Activated T-helper 1 cell treated with anti-CD3 and anti-CD28 coated beads, Interleukin-12 subunit alpha, Interleukin-12 subunit beta, Interleukin-2, Interleukin-4 antibody, amounts not matched to agents 30 ng/mL and 10 ng/mL and 1 ng/mL, durations not matched to agents 14 hours and 24 hours and 36 hours (primary cell): ENCODE measurements at places on chromosomes 6 and 20.

DNA sequence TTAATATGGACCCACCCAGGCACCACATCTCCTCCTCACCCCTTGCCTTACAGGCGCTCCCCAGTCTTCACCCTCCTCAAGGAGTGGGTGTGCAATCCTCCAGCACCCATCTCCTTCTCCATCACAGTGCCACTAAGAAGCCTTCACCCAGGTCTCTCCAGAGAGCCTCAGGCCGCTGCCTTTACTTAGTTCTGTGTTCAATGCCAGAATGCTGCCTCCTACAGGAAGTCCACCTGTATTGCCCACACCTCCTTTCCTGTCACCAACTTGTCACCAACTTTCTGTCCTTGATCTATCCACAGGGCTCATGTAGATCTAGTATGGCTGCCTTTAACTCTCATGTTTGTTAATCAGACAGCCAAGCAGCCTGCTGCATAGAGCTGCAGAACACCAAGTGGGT lies 586 bp upstream of the LST1 start:
- no peak for DNase-seq

DNA sequence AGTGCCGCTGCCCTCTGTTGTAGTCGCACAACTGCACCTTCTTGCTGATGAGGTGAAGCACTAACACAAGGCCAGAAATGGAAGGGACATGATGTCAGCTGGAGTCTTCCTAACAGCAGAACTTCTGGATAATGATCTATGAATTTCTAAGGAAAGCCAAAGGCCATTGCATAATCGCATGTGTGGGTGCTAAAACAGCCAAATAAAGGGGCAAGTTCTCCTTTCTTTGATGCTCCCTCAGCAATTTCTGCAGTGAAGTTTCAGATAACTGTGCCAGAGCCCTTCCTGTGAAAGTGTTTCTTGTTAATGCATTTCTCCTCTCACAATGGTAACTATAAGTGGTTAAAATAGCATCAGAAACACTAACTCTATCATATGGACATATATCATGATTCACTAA lies 8.0 kb upstream of the F13A1 start:
- no peak for DNase-seq

- no peak for DNase-seq
Measured at GRCh38 chr6:142412658-142413057, 110.9 kb downstream of the ADGRG6 start.

DNA sequence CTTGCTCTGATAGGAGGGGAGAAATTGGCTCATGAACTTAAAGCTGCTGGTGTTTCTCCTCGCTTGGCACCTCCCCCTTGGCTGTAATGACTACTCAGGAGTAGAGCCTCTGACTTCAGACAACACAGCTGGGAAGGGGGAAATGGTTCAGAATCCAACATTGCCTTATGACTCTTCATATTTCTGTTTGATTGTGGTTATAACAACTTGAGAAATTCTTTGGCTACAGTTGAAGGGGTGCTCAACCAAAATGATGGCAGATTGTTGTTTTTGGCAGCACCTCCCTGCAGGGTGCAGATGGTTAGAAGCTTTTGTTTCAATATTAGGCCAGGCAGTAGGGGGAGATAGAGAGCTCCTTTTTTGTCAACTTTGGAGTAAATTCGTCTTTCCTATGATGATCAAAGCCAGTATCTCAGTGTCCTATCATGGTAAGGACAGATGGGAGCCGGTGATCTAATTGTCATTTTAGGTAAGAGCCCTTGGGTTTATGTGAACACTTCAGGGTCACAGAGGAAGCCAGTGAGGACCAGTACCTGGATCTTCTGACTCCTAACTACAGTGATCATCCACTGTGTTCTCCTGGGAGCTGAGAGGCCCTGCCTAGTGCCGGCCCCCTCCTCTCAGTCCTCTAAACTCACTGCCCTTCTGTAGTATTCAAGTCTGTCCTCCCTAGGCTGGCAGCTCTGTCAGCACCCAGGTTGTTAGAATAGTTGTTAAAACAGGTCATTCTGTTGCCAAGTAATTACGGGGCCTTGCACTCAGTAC lies 39.9 kb downstream of the RPRD1B start:
- peak; percentile 31 for DNase-seq

GRCh38 chr6:160036790-160037206 lies 67.9 kb downstream of the IGF2R start:
- no peak for DNase-seq

GRCh38 chr6:53250176-53251032 lies 98.3 kb downstream of the ELOVL5 start:
- no peak for DNase-seq

DNA sequence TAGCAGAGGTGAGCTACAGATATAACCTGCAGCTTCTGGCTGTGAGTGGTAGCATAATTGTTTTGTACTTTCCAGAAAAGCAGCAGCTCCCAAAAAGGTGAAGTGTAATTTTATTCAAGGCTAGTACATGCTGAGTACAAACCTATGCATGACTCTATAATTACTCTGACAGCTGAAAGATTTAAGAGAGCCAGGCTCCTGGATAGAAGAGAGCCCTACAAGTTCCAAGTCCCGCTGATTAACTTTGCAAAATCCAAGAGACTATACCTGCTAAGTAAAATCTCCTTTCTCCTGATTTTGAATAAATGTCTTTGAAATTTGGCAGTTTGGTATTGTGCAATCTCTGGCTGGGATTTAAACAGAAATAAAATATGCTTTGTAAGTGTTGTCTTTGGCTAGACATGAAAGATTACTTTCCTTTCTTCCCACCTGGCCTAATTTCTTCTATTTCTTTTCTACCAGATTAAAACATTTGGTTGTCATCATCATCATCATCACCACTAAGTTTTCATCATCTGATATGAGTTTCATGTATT lies 79.5 kb downstream of the CTNNBL1 start:
- no peak for DNase-seq

DNA sequence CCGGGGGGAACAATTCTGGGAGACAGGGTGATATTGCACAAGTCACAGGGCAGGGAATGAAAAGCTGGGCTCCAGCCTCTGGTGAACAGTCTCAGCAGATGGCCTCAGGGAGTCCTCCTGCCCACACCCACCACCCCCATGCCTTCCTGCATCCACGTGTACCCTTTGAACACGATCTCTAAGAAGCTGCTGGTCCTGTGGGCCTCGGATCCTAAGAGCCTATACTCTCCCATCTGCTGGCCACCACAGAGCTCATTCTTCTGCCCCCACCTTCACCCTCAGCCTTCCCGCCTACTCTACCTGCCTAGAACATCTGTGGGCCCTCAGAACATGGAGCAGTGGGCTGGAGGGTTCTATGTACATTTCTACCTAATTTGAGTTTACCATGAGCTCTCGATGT lies 60.3 kb downstream of the TRERF1 start:
- no peak for DNase-seq

DNA sequence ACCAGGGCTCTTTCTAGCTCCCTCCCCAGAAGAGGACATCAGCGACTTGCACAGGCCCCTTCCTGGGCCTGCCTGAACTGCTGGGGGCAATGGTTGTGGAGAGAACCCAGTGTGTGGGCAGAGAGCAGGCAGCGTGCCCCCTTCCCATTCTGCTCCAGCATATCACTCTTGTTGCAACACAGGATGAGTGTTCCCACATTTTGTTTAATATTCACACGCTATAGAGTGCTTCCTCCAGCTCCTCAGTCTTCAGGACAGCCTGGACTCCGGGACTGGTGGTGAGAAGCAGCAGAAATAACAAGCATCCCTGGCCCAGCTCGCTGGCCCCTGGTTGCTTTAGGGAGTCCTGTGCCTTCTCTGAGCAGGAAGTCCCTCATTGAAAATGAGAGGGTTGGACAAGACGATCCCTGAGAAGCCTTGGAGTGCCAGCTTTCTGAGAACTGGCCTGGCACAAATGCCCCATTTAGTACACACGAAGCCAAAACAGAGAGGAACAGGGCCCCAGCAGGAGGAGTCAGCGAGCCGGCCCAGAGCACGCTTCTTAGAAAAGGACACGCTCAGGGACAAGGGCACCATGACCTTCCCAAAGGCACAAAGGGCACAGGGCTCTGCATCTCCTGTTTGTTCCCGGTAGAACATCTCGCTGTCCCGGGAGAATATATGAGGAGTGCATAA lies 84.2 kb upstream of the FOXC1 start:
- no peak for DNase-seq

- DNase-seq, result no peak
Measured at GRCh38 chr6:25251426-25251825, 27.7 kb upstream of the CARMIL1 start.

GRCh38 chr6:87672641-87673040 lies 29.4 kb downstream of the AKIRIN2 start:
- no peak for DNase-seq

DNA sequence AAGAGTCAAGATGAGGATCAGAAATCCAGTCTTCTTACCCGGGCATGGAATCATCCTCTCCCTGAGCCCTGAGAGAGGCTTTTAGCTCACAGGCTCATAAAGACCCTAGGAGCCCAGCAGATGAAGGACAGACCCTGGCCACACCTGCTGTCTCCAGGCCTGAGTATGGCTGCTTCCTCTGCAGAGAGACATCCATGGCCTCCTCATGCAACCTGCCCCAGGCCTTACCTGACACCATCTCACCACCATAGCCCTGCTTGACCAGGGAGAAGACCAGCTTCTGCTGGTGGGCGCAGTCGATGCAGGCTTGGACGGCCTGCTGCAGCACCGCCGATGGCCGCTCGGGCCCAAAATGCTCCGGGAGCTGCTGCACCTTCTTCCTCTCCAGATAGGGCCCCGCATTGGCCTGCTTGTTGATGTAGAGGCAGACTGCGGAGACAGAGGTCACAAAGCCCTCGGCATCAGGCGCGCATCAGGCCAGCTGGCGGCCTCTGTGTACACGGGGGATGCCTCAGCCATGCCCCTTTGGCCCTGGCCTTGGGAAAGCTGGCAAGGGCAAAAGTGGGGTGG lies 77.6 kb downstream of the SCML4 start:
- DNase-seq, result no peak

- no peak for DNase-seq
Measured at GRCh38 chr20:41057999-41058673, 29.5 kb downstream of the TOP1 start.

DNA sequence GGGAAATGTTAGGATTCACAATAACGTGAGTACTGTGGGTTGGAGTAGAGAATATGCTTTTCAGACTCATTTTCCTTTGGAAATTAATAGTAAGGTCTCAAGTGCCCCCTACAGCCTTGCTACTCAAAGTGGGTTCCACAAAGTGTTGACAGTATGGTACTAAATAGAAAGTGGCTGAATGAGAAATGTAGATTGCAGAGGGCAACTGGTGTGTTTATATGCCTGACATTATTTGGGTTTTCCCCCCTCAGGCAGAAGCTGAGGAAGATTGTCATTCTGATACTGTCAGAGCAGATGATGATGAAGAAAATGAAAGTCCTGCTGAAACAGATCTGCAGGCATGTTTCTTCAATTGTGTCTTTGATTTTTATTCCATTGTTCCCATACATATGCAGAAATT lies 5.6 kb downstream of the FBXO9 start:
- DNase-seq, result no peak

DNA sequence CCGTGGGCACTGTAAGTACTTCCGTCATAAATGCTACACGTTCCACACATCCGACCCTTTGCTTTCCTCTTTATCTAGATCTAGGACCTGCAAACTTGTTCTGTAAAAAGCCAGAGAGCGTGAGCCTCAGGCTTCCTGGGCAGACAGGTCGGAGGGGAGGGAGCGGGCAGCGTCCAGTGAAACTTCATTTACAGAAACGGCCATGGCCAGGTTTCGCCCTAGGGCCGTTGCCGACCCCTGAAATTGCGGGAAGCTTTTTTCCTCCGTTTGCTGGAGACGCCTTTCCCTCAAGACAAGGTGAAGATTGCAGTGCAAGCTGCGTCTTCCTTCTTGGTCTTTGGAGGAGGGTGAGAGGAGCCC lies 155.4 kb downstream of the DLL1 start:
- DNase-seq, result no peak

GRCh38 chr6:42166444-42167141 lies 6.6 kb upstream of the GUCA1A start:
- peak; percentile 68 for DNase-seq

DNA sequence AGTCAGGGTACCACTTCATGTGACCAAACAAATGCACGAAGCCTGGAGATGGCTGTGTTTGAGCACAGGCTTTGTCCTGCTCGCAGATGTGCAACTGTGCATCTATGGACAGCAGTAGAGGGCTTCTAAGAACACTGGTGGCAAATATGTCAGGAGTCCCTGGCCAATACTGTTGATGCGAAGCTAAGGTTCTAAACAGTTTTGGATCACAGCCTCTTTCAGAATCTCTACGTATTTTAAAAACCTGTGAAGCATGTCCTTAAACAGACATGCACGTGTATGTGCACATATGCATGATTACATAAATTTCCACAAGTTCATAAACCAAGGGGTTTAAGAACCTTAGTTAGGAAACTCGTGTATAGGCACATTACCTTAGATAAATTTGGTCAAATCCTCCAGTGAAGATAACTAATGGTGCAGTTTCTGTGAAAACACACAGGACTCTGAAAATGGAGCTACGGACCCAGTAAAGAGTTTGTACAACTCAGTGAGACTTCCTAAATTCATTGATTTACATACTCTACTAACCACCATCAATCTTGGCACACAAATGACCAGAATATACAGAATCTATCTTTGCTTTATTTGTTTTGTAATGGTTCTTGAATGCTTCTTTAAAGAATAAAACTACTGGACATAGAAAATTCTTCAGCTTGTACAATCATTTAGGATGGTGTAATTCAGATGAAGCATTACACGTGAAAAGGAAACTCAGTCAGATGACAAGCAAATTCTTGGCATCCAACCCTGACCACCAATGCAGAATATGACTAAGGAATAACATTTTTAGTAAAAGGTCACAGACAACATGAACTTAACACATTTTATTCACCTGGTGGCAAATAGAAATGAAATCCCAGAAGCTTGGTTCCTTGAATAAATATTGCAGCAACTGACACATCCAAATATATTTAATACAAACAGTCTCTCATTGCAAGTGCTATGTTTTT lies 27.4 kb downstream of the KCNQ5 start:
- no peak for DNase-seq

- DNase-seq, result no peak
Measured at GRCh38 chr6:15521582-15521981, 141.2 kb downstream of the DTNBP1 start.

GRCh38 chr6:29702519-29703103 lies 20.6 kb upstream of the HLA-F start:
- DNase-seq, result peak; percentile 65

- DNase-seq, result no peak
Measured at GRCh38 chr6:167856999-167857660, 30.4 kb downstream of the AFDN start.

- DNase-seq, result peak; percentile 48
Measured at GRCh38 chr6:3751730-3752530, 417 bp upstream of the PXDC1 start.

GRCh38 chr6:36756786-36757185 lies 59.2 kb downstream of the RAB44 start:
- no peak for DNase-seq

DNA sequence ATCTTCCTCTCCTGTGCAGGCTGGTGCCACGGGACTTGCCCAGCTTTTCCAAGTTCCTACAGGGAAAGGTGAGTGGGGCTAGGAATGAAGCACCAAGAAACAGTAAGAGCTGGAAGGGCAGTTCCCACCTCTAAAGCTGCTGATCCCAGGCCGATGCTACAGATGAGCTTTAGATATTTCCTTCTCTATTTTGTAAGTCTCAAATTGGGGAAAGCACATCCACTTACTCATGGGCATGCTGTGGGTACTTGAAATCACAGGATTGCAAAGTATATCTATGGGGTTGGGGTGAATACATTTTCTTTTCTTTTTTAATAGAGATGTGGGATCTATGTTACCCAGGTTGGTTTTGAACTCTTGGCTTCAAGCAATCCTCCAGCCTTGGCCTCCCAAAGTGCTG lies 3.1 kb downstream of the ZBTB2 start:
- DNase-seq, result no peak

- DNase-seq, result no peak
Measured at GRCh38 chr6:134020968-134021367, 31.5 kb downstream of the SLC2A12 start.
